ENCODE measurements at places on chromosomes 6 and 20.

DNA sequence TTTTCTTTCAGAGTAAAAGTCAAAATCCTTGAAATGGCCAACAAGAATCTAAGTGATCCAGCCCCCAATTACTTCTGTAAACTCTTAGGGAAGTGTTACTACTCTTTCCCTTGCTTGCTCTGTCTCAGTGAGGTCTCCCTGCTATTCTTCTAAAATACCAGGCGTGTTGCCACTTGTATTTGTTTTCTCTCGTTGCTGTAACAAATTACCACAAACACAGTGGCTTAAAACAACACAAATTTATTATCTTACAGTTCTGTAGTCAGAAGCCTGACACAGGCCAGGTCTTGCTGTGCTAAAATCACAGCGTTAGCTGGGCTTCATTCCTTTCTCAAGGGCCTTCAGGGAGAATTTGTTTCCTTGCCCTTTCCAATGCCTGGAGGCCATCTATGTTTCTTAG is 59.9 kb downstream of the HECA start:
- DNase-seq = no peak

GRCh38 chr6:3341467-3341866 is 82.7 kb downstream of the PSMG4 start:
- no peak for DNase-seq

DNA sequence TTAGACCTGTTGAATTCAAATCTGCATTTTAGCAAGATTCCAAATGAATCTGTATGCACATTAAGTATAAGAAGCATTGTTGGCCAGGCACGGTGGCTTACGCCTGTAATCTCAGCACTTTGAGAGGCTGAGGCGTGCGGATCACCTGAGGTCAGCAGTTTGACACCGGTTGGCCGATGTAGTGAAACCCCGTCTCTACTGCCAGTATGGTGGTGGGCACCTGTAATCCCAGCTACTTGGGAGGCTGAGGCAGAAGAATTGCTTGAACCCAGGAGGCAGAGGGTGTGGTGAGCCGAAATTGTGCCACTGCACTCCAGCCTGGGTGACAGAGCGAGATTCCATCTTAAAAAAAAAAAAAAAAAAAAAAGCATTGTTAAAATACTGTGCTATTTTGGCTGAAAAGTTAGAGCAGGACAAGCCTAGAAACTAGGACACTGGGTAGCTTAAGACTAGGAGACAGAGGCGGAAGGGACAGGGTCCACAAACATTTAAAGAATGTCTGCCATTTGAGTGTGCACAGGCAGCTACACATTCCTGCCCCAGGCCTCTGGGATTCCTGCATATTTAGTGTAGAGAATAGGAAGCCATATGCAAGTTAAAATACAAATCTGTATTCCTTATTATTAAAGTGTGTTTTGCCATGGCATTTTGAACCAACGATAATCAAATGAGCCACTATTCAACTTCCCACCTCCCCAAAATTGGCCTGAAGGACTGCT is 45.1 kb upstream of the EEF1A1 start:
- no peak for DNase-seq

- DNase-seq = no peak
These were observed 14.0 kb upstream of the RUNX2 start for GRCh38 chr6:45314146-45314545.

- no peak for DNase-seq
These were observed 57.2 kb downstream of the CTCFL start for GRCh38 chr20:57467742-57468141.

DNA sequence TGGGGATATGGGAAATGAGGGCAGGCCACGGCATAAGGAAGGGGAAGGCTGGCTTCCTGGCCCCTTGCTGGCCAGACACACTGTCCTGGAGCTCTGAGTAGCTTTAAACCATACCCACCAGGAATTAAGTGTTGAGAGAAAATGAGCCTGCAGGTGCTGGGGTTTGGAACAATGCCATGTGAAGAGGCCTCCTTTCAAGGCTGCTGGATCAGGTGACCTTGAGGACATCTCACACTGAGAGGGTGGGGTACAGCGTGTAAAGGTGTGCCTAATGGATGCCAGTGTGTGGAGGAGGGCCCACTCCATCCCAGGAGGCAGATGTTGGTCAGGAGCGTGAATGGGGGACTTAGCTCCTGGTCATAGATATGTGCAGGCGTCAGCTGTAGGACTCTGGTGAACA is 74.8 kb upstream of the MLN start:
- peak; percentile 71 for DNase-seq

- no peak for DNase-seq
These were observed 223.2 kb downstream of the PRL start for GRCh38 chr6:22073516-22074198.

DNA sequence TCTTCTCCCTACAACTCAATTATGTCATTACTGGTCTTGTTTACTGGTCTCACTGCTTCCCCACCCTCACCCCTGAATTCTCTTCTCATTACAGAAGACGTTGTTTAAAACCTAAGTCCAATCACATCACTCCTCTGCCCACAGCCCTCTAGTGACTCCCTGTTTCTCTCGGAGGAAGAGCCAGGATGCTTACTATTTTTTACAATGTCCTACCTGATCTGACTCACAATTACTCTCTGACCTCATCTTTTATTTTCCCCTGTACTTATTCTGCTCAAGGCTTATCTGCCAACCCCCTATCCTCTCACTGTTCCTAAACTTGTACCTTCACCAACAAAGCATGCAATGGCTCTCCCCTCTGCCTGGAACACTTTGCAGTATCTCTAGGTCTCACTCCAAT is 400.4 kb upstream of the PTCHD4 start:
- no peak for DNase-seq

Data from NCI-H2081 (cell line).